Activated CD4-positive, alpha-beta T cell treated with anti-CD3 and anti-CD28 coated beads for 4 hours (primary cell): ENCODE measurements at places on chromosomes 6 and 20.

- DNase-seq, result no peak
Observed at GRCh38 chr6:133959667-133960368, 6.8 kb downstream of the TBPL1 start.

DNA sequence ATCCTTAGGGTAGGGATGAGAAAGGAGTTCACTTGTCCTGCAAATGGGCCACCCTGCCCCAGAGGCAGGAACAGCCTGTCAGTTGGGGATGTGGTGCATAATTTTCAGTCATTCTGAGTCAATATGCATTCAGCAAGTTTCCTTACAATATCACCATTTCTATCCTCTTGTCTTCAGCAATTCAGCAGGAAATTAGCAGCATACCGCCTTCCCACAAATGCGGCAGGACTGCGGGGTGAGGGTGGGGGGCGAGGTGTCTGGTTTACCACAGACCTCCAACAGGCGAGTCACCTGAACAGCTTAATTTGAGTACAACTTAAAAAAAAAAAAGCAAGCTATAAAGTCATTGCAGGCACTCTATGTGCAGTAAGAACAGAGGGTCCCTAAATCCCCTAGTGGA lies 126.8 kb downstream of the MAP3K7 start:
- DNase-seq, result peak; percentile 29

DNA sequence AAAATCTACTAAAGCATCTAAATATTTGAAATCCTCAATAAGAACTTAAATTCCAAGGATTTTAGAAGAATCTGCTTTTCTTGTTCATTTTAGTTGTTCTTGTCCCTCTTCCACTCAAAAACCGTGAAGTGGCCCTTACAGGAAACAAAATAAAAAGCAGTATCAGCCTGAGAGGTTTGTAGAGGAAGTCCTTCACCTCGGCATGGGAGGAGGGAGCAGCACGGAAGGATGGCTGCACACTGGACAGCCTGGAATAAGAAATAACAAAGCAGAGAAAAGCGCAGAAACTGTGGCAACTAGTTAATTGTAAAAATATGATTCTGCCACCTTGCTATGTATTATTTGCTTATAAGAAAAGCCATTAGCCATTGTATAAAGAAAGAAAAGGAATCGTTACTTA lies 46.1 kb downstream of the RALGAPA2 start:
- no peak for DNase-seq

GRCh38 chr6:36122495-36123269 lies 7.6 kb upstream of the MAPK13 start:
- DNase-seq, result no peak

DNA sequence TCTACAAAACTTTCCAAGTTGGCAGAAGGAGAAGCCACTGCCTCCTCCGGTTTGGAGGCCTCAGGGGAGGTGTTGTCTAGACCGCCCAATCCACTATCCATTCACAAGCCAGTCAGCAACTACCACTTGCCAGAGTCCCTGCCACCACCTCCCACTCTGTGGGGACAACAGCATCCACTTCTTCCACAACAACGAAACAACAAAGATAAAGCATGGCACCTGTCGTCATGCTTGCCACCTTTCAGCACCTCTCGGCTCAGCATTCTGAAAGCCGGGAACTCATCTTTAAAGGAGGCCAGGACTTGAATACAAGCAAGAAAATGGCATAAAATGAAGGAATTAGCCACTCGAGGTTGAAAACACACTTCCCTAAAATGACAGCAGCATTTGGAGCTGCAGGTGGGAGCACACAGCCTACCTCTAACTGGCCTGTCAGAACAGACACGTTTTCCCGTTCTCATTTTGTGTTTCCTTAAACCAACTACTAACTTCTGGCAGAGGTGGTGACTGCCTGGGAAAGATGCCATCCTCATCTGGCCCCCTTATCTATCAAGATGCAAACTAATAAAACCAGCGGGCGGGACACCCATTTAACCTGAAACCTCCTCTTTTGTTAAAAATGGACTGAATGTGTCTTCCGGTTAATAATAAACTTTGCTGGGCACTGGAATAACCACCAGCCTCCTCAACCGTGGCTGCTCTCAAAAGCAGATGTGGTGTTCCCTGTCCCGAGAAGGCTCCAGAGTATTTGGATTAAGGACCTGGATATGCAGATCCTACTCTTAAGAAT lies 21.7 kb downstream of the YTHDF1 start:
- no peak for DNase-seq

GRCh38 chr6:73182021-73182607 lies 43.2 kb downstream of the KHDC1L start:
- no peak for DNase-seq

GRCh38 chr6:106608080-106608668 lies 21.1 kb downstream of the RTN4IP1 start:
- peak; percentile 22 for DNase-seq
